ENCODE measurements at places on chromosomes 3 and 15.

DNA sequence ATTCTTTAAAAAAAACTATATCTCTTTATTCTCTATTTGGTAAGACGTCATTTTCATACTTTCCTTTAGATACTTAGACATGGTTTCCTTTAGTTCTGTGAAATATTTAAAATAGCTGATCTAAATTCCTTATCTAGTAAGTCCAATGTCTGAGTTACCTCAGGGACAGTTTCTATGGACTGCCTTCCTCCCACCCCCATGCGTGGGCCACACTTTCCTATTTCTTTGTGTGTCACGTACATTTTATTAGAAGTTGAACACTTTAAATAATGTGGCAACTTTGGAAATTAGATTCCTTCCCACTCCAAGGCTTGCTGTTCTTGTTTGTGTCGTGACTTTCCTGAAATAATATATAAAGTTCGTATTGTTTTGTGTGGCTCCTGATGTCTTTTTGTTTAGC is 260.7 kb downstream of the EDEM1 start:
- DNase-seq: no peak

DNA sequence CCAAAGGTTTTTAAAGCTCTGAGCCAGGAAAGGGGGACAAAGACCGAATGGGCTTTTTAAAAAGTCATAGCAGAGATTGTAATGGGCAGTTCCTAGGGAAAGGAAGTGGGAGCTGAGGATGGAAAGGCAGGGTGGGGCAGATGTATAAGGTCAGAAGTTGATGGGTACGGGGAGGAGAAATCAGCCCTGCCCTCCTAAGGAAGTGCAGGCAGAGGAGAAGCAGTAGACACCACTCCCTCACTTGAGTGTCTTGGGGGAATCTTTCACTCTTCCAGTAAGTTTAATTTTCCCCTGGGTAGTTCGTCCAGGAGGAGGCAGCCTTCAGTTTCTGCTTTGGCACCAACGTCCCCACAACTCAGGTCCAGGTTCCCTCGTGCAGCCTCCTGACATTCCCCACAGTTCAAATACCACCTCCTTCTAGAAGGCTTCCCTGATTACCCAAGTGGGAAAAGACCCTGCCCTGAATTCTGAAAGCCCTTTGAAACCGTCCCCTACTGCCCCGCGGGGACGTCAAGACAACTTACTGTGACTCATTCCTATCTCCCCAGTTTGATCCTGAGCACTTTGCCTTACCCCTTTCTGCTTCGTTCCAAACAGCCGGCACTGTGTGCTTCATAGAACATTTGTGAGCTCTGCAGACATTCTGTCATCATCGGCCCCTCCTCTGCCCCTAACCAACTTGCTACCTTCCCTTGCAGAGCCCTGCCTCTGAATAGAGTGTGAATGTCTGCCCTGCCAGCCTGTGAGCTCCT is 14.3 kb upstream of the SRP14 start:
- DNase-seq: no peak

- no peak for DNase-seq
Measured at GRCh38 chr3:187770224-187770623, 25.0 kb upstream of the BCL6 start.

GRCh38 chr3:31980530-31981205 is 394 bp downstream of the OSBPL10 start:
- no peak for DNase-seq

GRCh38 chr15:65595960-65596359 is 15.0 kb downstream of the INTS14 start:
- peak; percentile 15 for DNase-seq

DNA sequence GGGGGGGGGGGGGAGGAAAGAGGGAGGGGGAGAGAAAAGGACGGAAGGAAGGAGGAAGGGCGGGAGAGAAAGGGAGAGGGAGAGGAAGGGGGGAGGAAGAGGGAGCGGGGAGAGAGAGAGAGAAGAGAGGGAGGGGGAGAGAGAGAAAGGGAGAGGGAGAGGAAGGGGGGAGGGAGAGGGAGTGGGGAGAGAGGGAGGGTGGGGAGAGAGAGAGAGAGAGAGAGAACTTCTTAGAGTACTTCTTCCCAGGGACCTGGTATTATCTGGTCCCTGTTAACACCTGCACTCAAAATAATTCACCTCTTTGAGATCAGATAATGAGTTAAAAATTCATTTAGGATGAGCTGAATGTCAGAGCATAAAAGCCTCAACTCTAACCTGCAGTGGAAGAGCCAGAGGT is 1.1 kb downstream of the SEC13 start:
- DNase-seq: no peak

DNA sequence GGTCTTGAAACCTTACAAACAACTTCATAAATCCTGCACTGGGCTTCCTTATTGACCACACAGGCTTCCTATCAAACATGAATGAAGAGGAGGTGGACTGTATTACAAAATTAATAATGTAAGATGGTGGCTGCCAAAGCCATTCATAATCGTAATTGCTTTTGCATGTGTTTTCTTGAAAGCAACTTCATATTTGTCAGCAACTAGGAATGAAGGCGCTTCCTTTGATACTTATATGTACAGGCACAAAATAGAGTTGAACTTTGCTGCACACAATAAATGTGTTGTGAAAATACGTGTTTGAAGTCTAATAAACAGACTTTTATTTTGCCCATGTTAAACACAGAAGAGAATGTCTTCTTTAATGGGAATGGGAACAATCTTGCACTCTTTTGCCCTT is 72.1 kb upstream of the OXTR start:
- no peak for DNase-seq

DNA sequence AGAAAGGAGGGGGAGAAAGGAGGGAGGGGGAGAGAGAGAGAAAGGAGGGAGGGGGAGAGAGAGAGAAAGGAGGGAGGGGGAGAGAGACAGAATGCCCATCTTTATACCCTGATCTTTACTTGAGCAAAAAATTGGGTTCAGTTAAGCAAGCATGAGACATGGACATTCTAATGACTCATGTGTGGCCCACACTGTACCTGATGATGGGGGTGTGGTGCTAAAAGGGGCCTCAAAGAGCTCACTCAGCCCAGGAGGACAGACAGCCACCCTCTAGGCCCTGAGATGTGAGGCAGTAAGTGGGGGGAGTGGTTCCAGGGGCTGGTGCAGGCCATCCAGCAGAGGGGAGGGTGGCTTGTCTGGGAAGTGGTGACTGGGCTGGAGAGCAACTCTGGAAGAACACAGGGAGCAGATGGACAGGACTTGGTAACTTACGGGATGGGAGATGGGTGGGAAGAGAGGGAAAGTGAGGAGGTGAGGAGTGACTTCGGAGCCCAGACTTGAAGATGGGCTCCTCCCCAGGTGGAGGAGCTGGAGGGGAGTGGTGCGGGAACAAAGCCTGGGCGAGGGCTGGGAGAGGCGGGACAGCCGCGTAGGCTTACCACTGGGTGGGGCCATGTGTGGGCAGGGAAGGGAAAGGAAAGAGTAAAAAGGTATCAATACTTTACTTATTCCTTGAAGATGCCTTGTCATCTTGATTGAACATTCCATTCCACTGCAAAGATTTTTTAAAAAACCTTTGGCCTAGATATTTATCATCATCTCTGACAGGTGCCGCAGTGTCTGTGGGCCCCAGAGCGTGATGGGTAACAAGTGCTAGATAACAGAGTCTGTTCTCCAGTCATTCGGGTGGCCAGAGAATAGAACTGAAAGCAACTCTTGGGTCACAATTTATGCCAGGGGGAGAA is 32.3 kb downstream of the TSPAN3 start:
- no peak for DNase-seq

GRCh38 chr15:44710236-44711095 is 657 bp downstream of the PATL2 start:
- DNase-seq: peak; percentile 63

DNA sequence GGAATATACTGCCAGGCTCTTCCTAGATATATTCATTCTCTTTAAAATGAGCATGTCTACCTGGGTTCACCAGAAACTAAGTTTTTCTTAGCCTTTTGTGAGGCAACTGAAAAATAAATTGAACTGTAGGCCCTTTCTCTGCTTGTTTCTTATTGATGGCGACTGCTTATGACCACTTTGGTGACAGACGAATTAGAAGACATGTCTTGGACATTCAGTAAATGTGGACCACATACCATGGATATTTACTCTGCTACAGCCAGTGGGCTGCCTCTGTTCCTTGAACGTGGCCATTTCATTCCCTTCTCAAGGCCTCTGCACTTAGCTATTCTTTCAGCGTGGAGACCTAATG is 603 bp upstream of the SELENOK start:
- DNase-seq: no peak

DNA sequence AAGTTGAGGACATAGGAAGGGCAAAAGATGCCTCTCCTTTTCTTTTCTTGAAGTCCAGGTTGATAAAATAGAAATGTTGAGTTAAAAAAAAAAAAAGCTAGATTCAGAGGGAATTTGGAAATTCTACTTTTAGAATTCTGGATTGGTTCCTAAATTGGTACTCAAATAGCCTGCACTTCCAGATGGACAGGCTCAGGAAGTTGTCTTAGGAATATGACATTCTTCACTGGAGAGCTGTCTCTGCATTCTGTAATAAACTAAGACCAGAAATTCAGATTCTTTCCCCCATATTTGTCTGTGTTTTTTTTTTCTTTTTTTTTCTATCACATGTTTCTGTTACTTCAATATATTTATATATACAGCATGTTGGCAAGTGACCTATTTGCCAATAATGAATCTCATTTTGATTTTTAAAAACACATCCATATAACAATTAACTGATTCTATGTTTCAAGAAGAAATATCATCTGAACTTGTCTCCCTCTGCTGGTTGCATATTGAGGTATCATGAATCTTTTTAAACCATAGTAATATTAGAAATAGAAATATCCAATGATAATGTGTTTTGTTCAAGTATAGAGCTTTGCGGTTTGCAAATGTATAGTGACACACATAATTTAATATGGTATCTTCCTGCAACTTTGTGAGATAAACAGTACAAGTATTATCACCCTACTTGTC is 8.5 kb upstream of the LSAMP start:
- DNase-seq: no peak

DNA sequence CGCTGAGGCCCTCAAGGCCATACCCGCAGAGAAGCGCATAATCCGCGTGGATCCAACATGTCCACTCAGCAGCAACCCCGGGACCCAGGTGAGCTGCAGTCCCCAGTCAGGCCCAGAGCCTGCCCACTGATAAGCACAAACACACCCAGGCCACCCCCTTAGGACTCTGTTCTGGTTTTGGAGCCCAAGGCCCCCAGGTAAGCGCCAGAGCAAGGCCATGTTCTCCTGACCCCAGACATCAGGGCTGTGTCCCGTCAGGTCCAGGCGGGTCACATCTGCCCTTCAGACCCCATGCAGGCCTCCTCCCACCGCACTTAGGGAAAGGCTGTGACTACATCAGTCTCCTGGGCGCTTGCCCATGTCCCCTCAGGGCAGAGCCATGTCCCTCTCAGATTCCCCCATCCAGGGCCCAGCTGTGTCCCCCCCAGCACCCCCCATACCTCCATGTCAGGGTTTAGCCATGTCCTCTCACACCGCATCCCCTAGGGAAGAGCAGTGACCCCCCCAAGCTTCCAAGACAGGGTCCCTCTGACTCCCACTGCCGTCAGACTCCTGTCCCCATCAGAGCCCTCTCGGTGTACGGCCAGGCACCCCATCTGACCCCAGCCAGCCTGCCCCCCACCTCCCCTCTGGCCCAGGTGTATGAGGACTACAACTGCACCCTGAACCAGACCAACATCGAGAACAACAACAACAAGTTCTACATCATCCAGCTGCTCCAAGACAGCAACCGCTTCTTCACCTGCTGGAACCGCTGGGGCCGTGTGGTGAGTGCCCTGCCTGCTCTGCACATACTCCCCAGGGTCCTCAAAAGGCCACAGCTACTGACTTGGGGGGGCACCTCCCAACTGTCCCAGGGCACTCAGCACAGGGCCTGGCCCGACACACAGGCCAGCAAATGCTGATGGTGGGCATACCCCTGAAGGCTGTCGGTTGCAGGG is 1.6 kb downstream of the PARP3 start:
- no peak for DNase-seq

DNA sequence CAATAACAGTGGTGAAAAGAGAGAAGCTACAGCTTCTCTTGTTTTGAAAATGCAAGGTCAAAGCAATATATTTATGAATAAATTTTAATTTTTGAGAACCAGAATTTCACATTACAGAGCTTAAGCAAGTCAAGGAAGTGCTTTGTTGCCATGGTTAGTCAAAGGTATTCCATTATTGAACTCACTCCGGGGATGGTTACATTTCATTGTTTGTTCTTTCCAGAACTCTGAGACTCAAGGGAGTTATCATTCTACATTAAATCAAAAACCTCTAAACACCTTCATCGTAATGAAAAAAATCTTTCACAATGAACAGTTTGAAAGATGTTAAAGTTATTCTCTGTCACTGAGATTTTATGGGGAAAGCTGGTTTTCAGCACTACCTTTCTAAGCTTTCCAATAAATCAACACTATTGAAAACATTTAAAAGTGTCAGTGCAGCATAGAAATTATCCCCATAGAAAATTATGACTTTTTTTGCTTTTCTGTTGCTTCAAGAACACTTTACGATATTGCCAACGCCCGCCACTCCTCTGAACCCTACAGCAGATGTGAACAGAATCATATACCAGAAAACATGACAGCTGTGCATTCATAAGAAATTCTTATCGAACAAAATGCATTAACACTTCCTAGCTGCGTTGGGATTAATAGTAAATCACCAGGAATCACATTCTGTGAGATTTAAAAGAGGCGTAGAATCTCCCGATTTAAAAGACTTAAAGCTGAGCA is 83.0 kb downstream of the OTOL1 start:
- DNase-seq: no peak

GRCh38 chr3:152391671-152392070 is 122.9 kb downstream of the MBNL1 start:
- DNase-seq: no peak

GRCh38 chr15:29528276-29528675 is 258.7 kb upstream of the NSMCE3 start:
- no peak for DNase-seq

- no peak for DNase-seq
Measured at GRCh38 chr15:40388941-40389823, 6.7 kb downstream of the KNSTRN start.

DNA sequence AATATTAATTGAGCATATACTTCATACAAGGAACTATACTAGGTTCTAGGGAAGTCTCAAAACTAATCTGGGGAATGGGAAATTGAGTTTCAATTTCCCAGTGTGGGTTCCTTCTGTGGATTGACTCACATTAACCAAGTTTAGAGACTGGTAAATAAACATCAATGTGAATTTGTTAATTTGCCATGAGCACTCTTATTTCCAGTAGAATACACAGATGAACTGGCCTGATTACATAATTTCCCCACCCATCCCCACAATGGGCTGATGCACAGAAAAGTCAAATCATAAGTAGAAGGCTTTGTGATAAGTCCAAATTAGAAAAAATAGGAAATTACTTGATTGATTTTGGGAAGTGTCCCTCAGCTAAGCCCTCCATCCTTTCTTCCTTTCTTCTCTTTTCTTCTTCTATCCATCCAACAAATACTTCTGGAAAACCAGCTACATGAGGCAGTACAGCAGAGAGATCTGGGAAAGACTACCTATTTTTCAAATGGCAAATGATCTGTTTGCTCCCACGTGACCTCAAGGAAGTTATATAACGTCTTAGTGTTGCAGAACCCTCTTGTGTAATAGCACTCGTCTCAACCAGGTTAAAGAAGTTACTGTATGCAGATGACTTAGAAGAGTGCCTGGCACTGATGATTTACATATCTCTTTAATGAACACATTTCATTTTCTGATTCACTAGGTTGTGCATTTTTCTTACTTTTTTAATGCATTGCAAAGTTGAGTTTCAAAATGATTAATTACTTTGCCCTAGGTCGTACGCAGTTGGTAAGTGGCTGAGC is 312.3 kb downstream of the SV2B start:
- DNase-seq: no peak

All from hematopoietic multipotent progenitor cell treated with erythropoietin and hydrocortisone succinate and interleukin-3 and kit ligand, for 15 days (in vitro differentiated cells).